ENCODE measurements at places on chromosomes 12 and 14. TPM values are rescaled to one million over a fixed set of nuclear protein-coding genes. Genes with fewer than 3 reads are reported as not detected.

MAP3K9 gene
- 15.7 TPM for total RNA-seq

DNA sequence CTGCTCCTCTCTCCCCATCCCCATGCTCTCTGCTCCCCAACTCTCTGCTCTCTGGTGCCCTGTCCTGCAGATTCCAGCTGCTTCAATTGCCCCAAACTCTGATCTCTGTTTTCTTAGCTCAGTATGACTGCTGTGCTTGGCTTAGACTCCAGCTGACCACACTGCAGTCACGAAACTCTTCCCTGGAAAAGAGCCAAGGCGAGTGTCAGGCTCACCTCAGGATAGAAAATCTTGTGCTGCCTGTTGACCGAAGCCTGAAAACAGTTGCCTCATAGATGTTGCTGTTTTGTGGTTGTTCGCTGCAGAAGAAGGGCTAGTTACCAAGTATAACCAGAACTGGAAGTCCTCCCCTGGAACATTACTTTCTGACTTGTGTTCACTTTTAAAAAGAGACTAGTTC lies 6.7 kb upstream of the STON2 start:
- no peak overlapping the region for H3K27ac ChIP-seq
- DNase-seq = no peak
- peaks cover 8% of the 10 kb centered on the region for H3K27me3 ChIP-seq
- no peaks in the 10 kb centered on the region for H3K4me1 ChIP-seq
- H3K4me3 ChIP-seq = no peak overlapping the region
- no peaks in the 10 kb centered on the region for H3K36me3 ChIP-seq

GPR65 gene
- total RNA-seq = 12.3 TPM

- DNase-seq = peak; percentile 71
- peaks cover 55% of the 10 kb centered on the region for H3K4me1 ChIP-seq
- H3K4me3 ChIP-seq = peak overlapping the region; percentile 56
- no peaks in the 10 kb centered on the region for H3K27me3 ChIP-seq
Measured at GRCh38 chr14:68283378-68284123, 464.0 kb downstream of the RAD51B start.

GRCh38 chr12:98738002-98738401 lies 92.9 kb downstream of the APAF1 start:
- H3K27ac ChIP-seq = no peak overlapping the region
- peaks cover 23% of the 10 kb centered on the region for H3K36me3 ChIP-seq
- DNase-seq = no peak
- H3K4me1 ChIP-seq = peaks cover 8% of the 10 kb centered on the region

SLC10A1 gene
- not detected for total RNA-seq

GRCh38 chr14:37707716-37708115 lies 112.3 kb downstream of the TTC6 start:
- H3K36me3 ChIP-seq = no peaks in the 10 kb centered on the region
- no peak overlapping the region for H3K4me3 ChIP-seq
- no peak overlapping the region for H3K27ac ChIP-seq
- H3K27me3 ChIP-seq = no peaks in the 10 kb centered on the region
- no peaks in the 10 kb centered on the region for H3K4me1 ChIP-seq

ALX1 gene
- not detected for total RNA-seq

- peaks cover 22% of the 10 kb centered on the region for H3K4me1 ChIP-seq
- H3K27ac ChIP-seq = no peak overlapping the region
- no peaks in the 10 kb centered on the region for H3K27me3 ChIP-seq
- H3K36me3 ChIP-seq = peaks cover 38% of the 10 kb centered on the region
Measured at GRCh38 chr14:23057757-23058653, 685 bp upstream of the CDH24 start.

DNA sequence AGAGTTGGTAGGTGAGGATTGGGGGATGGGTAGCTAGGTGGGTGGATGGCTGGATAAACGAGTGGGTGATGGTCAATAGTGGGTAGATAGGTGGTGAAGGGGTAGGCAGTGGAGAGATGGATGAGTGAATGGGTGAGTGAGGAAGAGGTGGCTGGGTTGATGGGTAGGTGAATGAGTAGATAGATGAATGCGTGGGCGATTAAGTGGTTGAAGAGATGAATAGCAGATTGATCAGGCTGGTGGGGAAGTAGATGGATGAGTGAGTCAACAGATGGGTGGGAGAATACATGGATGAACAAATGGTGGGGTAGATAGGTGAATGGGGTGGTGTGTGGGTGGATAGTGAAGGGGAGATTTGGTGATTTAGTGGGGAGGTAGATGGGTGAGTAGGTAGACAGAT lies 51.1 kb downstream of the SYNE3 start:
- DNase-seq = no peak
- peaks cover 53% of the 10 kb centered on the region for H3K4me1 ChIP-seq
- peaks cover 62% of the 10 kb centered on the region for H3K36me3 ChIP-seq
- H3K27me3 ChIP-seq = no peaks in the 10 kb centered on the region
- no peak overlapping the region for H3K4me3 ChIP-seq
- H3K27ac ChIP-seq = peak overlapping the region; percentile 84

MUCL1 gene
- total RNA-seq = not detected
